ENCODE measurements at places on chromosomes 5 and 9.
A peak's percentile ranks its signal among the peaks of the same experiment; 100 is the strongest.

GRCh38 chr9:128098297-128099230 lies 29.0 kb downstream of the PTGES2 start:
- peak; percentile 23 for DNase-seq

DNA sequence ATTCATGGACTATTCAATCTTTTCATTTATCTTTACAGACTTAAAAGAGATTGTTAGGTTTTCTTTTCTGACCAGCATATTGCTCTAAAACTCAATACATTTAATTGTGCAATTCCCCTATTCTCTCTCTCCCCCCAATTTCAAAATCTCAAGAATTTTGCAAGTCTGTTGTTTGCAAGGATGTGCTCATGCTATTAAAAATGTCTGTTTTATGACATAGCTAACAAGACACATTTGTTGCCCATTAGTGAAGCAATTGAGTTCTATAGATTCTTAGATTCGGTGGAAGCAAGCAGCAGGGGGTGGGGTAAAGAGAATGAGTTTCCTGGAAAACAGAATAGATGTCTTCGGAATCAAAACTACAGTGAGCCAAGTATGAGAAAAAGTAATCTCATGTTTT lies 8.5 kb upstream of the CSNK1A1 start:
- DNase-seq: no peak

GRCh38 chr5:1130218-1130946 lies 18.5 kb upstream of the SLC12A7 start:
- no peak for DNase-seq

DNA sequence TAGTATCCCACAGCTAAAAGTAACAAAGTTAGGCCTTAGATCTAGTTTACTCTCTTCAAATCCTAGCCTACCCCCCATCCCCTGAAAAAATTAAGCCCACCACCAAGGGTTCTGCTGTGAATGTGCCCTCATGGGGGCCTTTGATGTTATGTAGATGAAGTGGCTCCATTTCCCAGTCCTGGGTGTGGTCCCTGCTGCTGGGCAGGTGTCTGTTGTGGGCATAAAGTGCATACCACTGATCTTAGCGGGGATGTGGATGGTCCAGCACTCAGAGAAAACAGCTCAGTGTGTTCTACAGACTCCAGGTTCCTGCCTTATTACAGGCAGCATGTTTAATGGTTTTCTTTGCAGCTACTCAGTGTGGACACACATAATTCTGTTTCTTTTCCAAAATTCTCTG lies 1.9 kb downstream of the PCBD2 start:
- no peak for DNase-seq

DNA sequence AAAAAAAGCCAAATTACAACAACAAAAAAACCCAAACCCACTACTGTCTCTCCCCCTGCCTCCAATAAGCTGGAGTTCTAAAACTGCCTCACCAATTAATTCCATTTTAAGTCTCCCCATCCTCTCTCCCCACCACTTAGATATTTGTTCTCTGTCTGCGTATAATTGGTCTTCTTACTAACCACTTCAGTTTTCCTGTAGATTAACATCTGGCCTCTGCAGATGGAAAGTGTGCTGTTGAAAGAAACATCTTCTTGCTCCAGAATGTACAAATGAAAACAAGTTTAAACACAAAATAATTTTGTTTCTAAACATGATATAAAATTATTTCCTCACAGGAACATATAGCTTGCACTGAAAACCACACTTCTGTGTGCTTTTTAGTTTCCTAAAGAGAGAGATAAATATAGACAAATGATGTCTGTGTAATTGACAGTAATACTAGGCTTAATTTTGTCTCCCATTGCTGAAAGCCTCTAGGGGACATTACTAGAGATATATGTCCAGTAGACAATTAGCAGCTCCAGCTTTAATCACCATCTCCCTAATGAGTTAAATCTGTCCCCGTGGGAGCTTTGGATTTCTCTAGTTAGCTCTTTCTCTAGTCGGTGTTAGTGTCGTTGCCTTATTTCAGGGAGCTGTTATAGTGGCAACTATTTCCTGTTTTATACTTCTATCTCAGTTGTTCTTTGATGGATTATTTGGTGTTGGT lies 164.0 kb downstream of the ARHGAP26 start:
- DNase-seq: no peak

- no peak for DNase-seq
Observed at GRCh38 chr9:995781-996180, 19.3 kb downstream of the DMRT3 start.
